ENCODE measurements at places on chromosomes 16 and 17. TPM values are rescaled to one million over a fixed set of nuclear protein-coding genes. Genes with fewer than 3 reads are reported as not detected.
A peak's percentile ranks its signal among the peaks of the same experiment; 100 is the strongest.

DNA sequence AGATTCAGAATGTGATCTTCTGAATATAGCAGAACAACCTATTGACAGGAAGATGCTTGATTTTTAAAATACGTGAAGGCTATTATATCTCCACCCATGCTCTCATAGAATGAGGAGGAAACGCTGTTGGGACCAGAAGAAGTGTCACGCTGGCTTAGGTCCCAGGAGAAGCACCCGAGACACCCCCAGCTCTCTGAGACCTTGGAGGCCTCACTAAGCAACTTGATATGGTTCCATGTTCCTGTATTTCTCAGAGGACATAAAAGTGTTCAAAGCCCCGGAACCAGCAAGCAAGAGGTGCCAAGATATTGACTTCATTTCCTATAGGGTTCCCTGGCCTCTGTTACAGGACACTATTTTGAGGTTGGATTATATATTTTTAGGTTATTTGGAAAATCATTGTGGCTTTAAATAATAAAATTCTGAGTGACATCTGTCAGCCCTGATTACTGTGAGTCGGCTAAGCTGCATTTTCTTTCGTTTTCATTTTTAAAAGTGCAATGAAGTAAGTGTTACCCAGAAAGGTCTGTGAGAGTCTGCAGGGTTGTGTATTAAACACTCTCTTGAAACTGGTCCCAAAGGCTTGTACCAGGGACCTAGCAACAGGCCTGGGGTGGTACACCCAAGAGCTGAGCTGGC, 400.0 kb downstream of the SOX9 start:
- H3K27me3 ChIP-seq = no peaks in the 10 kb centered on the region
- H3K27ac ChIP-seq = no peak overlapping the region
- no peak overlapping the region for H3K4me3 ChIP-seq
- no peaks in the 10 kb centered on the region for H3K36me3 ChIP-seq
- no peaks in the 10 kb centered on the region for H3K4me1 ChIP-seq

TMEM114 gene
- total RNA-seq = not detected

MYH3 gene
- total RNA-seq = 0.50 TPM

DNA sequence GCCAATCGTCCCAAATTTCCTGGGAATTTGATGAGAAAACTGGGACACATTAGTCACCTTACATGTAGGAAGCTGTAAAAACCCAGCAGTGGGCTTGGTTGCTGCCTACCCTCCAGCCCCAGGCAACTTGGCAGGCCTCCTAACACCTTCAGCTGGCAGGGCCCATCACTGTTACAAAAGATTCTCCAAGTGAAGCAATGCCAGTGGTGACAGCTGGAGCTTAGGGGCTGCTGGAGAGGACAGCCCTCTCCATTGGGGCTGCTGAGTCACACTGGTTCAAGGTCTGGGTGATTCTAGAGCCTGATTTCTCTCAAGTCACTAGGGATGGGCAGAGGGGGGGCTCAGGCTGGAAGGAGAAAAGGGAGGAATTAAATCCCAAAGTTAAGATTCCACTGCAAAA, 180.6 kb downstream of the COPRS start:
- no peaks in the 10 kb centered on the region for H3K36me3 ChIP-seq
- H3K4me3 ChIP-seq = no peak overlapping the region
- H3K27ac ChIP-seq = no peak overlapping the region
- H3K4me1 ChIP-seq = peaks cover 3% of the 10 kb centered on the region
- peak; percentile 44 for DNase-seq
- no peaks in the 10 kb centered on the region for H3K27me3 ChIP-seq

HBA1 gene
- not detected for total RNA-seq

DNA sequence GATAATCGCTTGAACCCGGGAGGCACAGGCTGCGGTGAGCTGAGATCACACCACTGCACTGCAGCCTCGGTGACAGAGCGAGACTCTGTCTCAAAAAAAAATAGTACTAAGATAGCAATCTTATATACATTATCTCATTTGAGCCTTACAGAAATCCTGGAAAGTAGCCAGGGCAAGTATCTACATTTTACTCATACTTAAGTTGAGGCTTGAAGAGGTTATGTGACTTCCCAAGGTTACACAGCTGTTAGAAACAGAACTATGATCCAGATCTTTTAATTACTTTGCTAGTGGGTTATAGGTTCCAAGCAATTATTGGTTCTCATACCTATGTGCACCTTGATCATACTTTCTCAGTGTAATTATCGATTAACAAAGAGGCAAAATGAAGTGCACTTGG, 15.4 kb downstream of the C17orf78 start:
- DNase-seq = peak; percentile 29
- no peaks in the 10 kb centered on the region for H3K36me3 ChIP-seq
- no peak overlapping the region for H3K4me3 ChIP-seq
- no peak overlapping the region for H3K27ac ChIP-seq

DNA sequence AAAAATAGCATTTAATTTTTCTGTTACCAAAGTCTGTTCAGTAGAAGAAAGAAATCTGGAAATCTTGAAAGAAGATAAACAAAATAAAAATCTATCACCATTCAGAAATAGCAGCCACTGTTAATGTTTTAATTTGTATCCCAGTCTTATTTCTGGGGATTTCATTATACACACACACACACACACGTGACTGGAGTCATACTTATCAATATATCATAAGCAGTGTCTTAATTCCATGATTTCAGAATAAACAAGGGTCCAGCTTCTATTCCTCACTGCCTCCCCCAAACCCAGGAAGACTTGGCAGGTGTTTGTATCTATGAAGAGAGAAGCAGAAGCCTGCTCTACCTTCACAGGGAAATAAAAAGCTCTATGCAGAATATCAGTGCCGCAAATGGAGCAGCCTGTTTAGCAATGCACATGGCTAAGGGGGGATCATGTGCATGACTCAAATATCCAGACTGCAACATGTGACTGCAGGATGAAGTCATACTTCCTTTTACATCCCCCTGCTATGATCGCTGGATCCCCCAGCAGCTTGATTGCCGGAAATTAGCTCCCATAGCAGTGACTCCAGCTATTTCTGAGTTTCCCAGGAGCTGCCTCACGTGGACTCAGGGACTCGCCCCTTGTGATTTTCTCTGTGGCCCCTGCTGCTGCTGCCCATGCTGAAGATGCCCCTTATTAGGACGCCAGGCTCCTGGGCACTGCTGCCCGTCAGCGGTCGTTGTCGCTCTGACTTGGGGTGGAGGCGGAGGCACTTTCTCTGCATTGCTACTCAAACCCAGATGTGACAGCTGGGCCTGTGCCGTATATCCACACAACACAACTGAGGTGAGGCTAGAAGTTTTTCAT, 341.0 kb downstream of the CPPED1 start:
- H3K4me3 ChIP-seq = no peak overlapping the region
- DNase-seq = peak; percentile 35
- no peak overlapping the region for H3K27ac ChIP-seq
- no peaks in the 10 kb centered on the region for H3K4me1 ChIP-seq

EIF3CL gene
- total RNA-seq = 67.4 TPM

GRCh38 chr17:64017381-64017980, 3.0 kb downstream of the ICAM2 start:
- H3K27ac ChIP-seq = no peak overlapping the region
- H3K27me3 ChIP-seq = no peaks in the 10 kb centered on the region
- no peaks in the 10 kb centered on the region for H3K36me3 ChIP-seq
- no peaks in the 10 kb centered on the region for H3K4me1 ChIP-seq
- no peak for DNase-seq

- H3K27me3 ChIP-seq = peaks cover 15% of the 10 kb centered on the region
- peak overlapping the region; percentile 80 for H3K4me3 ChIP-seq
- no peak overlapping the region for H3K27ac ChIP-seq
- DNase-seq = no peak
- peaks cover 16% of the 10 kb centered on the region for H3K4me1 ChIP-seq
These were observed 1.1 kb upstream of the PPL start for GRCh38 chr16:4937782-4938682.

DNA sequence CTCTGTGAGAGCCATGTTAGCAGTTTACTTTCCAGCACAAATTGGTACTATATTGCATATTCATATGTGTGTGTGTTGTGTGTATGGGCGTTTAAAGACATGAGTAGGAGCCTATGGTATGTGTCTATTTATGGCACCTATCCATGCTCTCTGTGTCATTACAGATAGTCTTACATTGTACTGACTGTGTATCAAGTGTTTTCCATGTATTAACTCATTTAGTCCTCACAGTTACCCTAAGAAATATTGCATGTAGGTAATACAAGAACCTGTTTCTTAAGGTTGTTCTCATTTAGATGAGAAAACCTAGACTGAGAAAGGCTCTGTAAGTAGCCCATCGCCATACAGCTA, 1.6 kb downstream of the ALG1 start:
- H3K27me3 ChIP-seq = no peaks in the 10 kb centered on the region
- no peak overlapping the region for H3K27ac ChIP-seq
- H3K36me3 ChIP-seq = peaks cover 12% of the 10 kb centered on the region
- peaks cover 3% of the 10 kb centered on the region for H3K4me1 ChIP-seq
- DNase-seq = peak; percentile 15

RIPOR1 gene
- 19.5 TPM for total RNA-seq

HS3ST3A1 gene
- total RNA-seq = 28.5 TPM

GRCh38 chr17:35906926-35907637, 23.5 kb downstream of the RDM1 start:
- H3K27me3 ChIP-seq = no peaks in the 10 kb centered on the region
- H3K4me1 ChIP-seq = no peaks in the 10 kb centered on the region
- no peak overlapping the region for H3K27ac ChIP-seq
- no peaks in the 10 kb centered on the region for H3K36me3 ChIP-seq

DNA sequence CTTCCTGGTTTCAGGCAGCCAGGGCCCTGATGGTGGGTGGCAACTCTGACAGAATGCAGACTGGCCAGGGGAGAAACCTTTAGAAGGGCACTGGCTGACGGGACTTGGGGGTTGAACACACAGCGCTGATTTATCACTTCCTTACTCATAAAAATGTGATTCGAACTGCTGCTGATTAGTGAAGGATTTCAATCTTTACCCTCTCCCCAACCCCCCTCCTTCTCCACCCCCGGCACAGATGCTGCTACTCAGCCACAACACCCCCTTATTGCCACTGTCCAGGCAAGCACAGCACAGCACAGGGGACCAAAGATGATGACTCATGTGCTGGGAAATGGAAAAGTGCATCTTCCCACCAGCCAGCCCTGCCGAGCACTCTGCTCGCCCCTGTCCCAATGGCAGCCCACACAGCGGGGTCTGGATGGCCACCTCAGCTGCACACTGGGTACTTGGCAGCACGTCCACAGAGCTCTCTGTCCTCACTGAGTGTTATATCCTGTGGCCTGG, 70.1 kb downstream of the SMG6 start:
- no peak overlapping the region for H3K4me3 ChIP-seq
- no peaks in the 10 kb centered on the region for H3K27me3 ChIP-seq
- H3K36me3 ChIP-seq = no peaks in the 10 kb centered on the region
- peaks cover 68% of the 10 kb centered on the region for H3K4me1 ChIP-seq
- DNase-seq = peak; percentile 88

DNA sequence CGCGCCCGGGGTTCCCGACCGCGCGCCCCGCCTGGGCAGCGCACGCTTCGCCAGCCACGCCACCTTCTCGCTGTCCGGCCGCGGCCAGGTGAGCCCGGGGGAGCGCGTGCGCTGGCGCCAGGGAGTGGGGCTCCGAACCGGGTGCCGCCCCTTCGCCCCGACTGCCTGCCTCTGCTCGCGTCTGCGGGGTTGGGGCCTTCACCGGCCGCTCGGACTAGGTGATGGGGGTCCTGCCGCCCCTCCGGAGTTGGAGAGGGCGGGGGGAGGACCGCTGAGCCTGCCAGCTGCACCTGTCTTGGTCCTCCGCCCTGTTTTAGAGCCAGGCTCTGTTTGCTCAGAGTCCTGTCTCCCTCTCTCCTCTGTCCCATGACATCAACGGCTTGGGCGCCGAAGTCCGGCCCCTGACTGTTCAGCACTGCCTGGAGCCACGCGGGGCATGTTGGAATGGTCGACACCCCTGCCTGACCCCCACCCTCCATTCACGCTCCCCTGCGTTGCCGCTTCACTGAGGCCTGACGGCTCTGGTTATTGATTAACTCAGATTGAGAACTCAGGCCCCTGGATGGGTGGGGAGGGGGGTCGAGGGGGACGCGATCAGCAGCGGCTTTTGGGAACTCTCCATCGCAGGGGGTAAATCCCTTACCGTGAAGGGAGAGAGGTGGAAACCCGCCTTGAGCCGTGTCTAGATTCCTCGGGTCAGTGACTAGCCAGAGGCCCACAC, 748 bp downstream of the SMTNL2 start:
- no peak for DNase-seq
- no peaks in the 10 kb centered on the region for H3K4me1 ChIP-seq
- no peak overlapping the region for H3K4me3 ChIP-seq
- peaks cover 28% of the 10 kb centered on the region for H3K27me3 ChIP-seq
- no peak overlapping the region for H3K27ac ChIP-seq

ZSCAN10 gene
- not detected for total RNA-seq

DNA sequence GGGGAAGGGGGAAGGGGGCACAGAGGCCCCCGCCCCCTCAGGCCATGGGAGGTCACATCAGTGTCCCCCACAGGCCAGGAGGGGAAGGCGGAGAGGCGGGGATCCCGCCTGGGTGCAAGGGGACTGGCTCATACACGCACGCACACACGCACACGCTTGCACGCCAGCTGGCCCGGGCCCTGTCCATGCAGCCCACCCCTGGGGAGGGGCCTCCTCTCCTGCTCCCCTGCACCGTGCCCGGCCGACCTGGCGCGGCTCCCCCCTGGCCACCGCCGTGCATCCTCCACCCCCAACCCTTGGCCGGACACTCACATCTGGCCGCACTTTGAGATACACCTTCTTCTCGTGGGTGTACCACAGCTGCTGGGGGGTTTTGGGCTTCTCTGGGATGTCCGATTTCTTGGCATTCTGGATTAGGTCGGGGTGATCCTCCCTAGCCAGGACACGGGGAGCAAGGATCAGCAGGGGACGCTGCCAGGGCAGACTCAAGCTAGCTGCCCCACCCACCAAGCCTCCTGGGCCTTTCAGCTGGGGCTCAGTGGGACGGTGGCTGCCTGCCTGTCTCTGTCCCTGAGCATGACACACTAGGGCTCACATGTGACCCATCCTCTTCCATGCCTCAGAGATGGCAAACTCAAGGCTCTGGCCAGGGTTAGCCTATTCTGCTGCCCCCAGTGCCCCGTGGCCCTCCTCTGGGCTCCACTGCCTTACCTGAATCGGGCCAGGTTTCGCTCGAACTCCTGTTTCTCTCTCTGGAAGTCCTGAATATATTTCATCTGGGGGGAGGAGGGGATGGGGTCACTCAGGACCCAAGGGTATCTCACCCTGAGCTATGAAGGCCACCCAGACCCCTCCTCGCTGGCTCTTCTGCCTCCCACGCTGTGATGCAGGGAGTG, 6.7 kb downstream of the UBTF start:
- no peak for DNase-seq
- no peak overlapping the region for H3K27ac ChIP-seq
- peaks cover 47% of the 10 kb centered on the region for H3K36me3 ChIP-seq
- H3K4me1 ChIP-seq = peaks cover 26% of the 10 kb centered on the region

All from fibroblast of lung (primary cell).